Body of pancreas (tissue), 4 donors: ENCODE measurements at places on chromosomes 3 and 15. TPM values are rescaled to one million over a fixed set of nuclear protein-coding genes. Genes with fewer than 3 reads are reported as not detected.
A peak's percentile ranks its signal among the peaks of the same experiment; 100 is the strongest.

Gene PLCB2
- 3.1 TPM for total RNA-seq

Gene CYP1A2
- total RNA-seq, result not detected

Gene GOLGA6A
- total RNA-seq, result not detected

Gene POPDC2
- 0.99 TPM for total RNA-seq

Gene DISP2
- total RNA-seq, result 0.52 TPM

Gene GPR62
- not detected for total RNA-seq

Gene SCAMP5
- 30.4 TPM for total RNA-seq

DNA sequence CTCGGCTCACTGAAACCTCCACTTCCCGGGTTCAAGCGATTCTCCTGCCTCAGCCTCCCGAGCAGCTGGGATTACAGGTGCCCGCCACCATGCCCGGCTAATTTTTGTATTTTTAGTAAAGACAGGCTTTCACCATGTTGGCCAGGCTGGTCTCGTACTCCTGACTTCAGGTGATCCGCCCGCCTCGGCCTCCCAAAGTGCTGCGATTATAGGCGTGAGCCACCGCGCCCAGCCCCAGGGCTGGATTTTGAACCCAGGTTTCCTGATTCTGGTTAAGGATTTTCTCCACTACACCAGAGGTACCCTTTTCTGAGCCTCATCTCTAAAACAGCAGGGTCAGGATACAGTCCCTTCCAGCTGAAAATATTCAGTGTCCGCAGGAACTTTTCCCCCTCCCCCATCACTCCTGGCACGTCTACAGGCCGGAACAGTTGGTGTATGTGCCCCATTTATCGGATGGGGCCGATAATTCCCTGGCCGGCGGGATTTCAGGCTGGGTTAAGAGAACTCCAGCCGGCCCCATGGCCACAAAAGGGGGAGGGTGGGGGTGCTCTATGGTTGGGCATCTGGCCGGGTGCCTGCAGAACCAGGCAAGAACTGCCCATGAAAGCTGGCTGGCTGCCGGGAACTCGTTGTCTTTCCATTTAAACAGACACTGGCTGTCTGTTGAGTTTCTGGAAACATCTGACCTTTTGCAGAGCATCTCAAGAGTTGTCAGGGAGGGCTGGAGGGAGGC, 26.8 kb upstream of the SEMA4B start:
- peaks cover 39% of the 10 kb centered on the region for H3K4me1 ChIP-seq
- H3K27ac ChIP-seq, result peak overlapping the region; percentile 64

GRCh38 chr3:181328346-181328745, 338.8 kb upstream of the DNAJC19 start:
- no peak overlapping the region for H3K4me3 ChIP-seq
- H3K36me3 ChIP-seq, result no peaks in the 10 kb centered on the region
- no peak overlapping the region for H3K27ac ChIP-seq
- no peaks in the 10 kb centered on the region for H3K27me3 ChIP-seq

GRCh38 chr15:63502137-63502766, 2.1 kb upstream of the USP3 start:
- no peak for DNase-seq
- H3K27me3 ChIP-seq, result no peaks in the 10 kb centered on the region
- peaks cover 50% of the 10 kb centered on the region for H3K4me1 ChIP-seq
- peak overlapping the region; percentile 97 for H3K27ac ChIP-seq
- no peaks in the 10 kb centered on the region for H3K36me3 ChIP-seq
- no peak overlapping the region for H3K4me3 ChIP-seq

DNA sequence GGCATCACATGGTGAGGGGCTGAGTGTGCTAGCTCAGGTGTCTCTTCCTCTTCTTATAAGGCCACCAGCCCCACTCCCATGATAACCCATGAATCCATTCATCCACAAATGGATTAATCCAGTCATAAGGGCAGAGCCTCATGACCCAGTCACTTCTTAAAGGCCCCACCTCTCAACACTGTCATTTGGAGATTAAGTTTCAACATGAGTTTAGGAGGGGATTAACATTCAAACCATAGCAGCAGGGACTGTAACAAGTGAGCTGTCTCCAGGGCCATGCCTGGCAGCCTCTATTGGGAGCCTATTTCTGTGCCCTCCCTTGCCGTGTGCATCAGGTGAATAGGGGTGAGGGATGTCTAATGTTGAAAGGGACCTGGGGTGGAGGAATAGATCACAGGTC, 77.5 kb downstream of the CHRD start:
- H3K4me1 ChIP-seq, result no peaks in the 10 kb centered on the region
- H3K36me3 ChIP-seq, result no peaks in the 10 kb centered on the region
- DNase-seq, result no peak
- H3K27ac ChIP-seq, result no peak overlapping the region
- no peaks in the 10 kb centered on the region for H3K27me3 ChIP-seq

DNA sequence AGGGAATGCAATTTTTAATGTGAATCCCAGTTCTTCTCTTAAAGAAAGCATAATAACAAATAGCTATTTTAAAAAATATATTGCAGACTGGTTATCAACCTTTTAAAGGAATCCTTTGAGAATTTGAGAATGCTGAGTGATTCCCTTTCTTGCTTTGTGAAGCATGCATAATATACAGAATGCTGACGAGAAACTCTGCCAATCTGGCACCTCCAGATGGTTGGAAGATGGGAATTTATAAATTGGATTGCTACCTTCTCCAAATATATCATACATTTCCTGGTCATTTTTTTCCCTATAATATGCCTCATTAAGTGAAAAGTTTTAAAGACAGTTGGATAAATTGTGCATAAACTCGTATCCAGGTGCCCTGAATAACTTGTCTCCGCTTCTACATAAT, 333.9 kb upstream of the ARPP21 start:
- H3K27me3 ChIP-seq, result no peaks in the 10 kb centered on the region
- H3K4me3 ChIP-seq, result no peak overlapping the region
- H3K27ac ChIP-seq, result no peak overlapping the region

DNA sequence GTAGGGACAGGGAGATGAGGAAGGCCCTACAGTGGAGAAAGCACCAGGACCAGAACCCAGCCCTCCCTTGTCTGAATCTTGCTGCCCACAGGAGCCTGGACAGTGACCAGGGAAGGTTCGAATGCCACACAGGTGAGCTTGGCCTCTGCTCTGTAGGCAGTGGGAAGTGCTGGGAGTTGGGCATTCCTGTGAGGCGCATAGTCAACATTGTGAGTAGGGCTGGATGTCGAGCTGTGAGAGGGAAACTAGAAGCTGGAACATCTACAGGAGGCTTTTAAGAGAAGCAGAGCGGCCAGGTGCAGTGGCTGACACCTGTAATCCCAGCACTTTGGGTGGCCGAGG, 20.3 kb upstream of the ALAS1 start:
- DNase-seq, result no peak
- H3K27me3 ChIP-seq, result no peaks in the 10 kb centered on the region
- H3K27ac ChIP-seq, result no peak overlapping the region
- no peaks in the 10 kb centered on the region for H3K36me3 ChIP-seq

- no peak overlapping the region for H3K27ac ChIP-seq
- peaks cover 4% of the 10 kb centered on the region for H3K4me1 ChIP-seq
- H3K4me3 ChIP-seq, result no peak overlapping the region
- no peaks in the 10 kb centered on the region for H3K27me3 ChIP-seq
- DNase-seq, result no peak
Observed at GRCh38 chr3:177061369-177061768, 135.9 kb downstream of the TBL1XR1 start.

DNA sequence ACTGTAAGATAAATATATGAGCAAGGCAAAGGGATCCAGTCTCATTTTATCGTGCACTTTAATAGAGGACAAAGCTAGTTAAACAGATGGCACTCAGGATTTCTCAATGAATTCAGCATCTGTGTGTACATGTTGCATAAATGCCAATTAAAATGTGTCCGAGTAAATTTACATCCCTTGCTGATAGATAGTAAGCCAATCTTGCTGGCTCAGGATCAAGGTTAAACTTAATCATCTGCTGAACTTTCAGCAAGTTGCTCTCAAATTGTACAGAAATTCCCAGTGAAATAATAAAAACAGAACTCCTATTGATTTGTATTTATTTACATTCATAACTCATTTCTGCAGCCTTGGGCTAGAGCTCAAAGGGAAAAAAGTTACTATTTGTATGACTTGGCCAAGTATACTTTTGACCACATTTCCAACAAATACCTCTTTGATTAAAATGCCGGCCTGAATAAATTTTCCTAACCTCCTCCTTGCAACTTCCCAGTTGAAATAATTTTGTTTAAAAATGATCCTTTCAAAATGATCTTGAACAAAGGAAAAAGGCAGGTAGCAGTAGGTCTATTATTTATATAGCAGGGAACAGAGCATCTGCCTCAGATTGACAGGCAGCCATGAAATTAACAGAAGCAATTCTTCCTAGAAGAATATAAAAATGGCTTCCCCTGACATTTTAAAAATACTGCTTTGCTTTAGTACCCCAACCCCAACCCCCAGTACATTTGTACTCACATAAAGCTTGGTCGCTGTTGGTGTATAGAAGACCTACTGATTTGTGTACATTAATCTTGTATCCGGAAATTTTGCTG, 1001.9 kb downstream of the ROBO1 start:
- peaks cover 12% of the 10 kb centered on the region for H3K4me1 ChIP-seq
- no peaks in the 10 kb centered on the region for H3K27me3 ChIP-seq
- no peaks in the 10 kb centered on the region for H3K36me3 ChIP-seq
- H3K4me3 ChIP-seq, result no peak overlapping the region
- no peak overlapping the region for H3K27ac ChIP-seq

- no peaks in the 10 kb centered on the region for H3K27me3 ChIP-seq
- no peaks in the 10 kb centered on the region for H3K36me3 ChIP-seq
- peak; percentile 78 for DNase-seq
- H3K27ac ChIP-seq, result peak overlapping the region; percentile 82
Observed at GRCh38 chr3:122415104-122415744, 638 bp downstream of the WDR5B start.

- peaks cover 27% of the 10 kb centered on the region for H3K4me1 ChIP-seq
- no peak for DNase-seq
- no peak overlapping the region for H3K4me3 ChIP-seq
Observed at GRCh38 chr15:71281256-71281655, 166.0 kb downstream of the THSD4 start.

GRCh38 chr3:56704706-56705105, 21.6 kb upstream of the TASOR start:
- H3K27me3 ChIP-seq, result no peaks in the 10 kb centered on the region
- no peak for DNase-seq
- H3K27ac ChIP-seq, result no peak overlapping the region
- no peak overlapping the region for H3K4me3 ChIP-seq

GRCh38 chr15:23079766-23080165, 40.4 kb upstream of the TUBGCP5 start:
- no peak overlapping the region for H3K27ac ChIP-seq
- DNase-seq, result no peak
- no peaks in the 10 kb centered on the region for H3K36me3 ChIP-seq
- no peak overlapping the region for H3K4me3 ChIP-seq
- H3K4me1 ChIP-seq, result no peaks in the 10 kb centered on the region
- H3K27me3 ChIP-seq, result no peaks in the 10 kb centered on the region

DNA sequence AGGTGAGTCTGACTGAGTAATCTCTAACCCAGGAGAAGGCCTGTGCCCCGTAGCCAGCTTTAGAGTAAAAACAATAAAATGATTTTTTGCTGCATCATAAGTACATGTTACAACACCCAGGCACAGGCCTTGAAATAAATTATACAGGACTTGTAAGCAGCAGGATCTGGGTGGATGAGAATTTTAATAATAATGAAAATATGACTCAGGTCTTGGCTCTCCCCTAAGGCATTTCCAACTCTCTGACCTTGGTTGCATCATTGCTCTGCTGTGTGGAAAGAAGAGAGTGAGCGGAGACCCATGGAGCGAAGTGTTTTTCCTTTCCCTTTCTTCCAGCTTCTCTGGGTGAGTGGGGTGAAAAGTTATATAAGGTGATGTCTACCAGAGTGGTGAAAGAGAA, 44.6 kb downstream of the EOMES start:
- DNase-seq, result no peak
- H3K4me3 ChIP-seq, result no peak overlapping the region
- no peaks in the 10 kb centered on the region for H3K36me3 ChIP-seq
- H3K4me1 ChIP-seq, result peaks cover 11% of the 10 kb centered on the region
- no peak overlapping the region for H3K27ac ChIP-seq
- H3K27me3 ChIP-seq, result no peaks in the 10 kb centered on the region

- H3K36me3 ChIP-seq, result no peaks in the 10 kb centered on the region
- H3K27ac ChIP-seq, result no peak overlapping the region
- H3K4me1 ChIP-seq, result peaks cover 10% of the 10 kb centered on the region
- H3K27me3 ChIP-seq, result no peaks in the 10 kb centered on the region
Observed at GRCh38 chr15:80495401-80495942, 91.3 kb downstream of the ARNT2 start.

DNA sequence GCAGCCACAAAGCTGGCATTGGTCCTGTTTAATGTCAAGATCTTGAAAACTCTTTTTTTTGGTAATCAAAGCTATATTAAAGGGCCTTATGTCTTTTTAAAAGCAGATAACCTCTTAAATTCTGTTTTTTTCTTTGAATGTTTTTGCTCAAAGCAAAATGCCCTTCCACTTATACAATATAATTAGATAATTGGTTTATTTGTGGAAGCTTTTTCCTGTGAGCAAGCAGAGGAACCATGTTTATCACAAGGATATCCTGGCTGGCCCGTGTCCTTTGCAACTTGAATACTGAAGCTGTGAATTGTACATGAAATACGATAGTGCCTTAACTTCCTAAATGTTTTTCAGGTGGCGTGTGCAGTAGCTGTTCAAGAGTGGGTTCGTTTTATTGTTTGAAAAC, 2.6 kb downstream of the ST3GAL6 start:
- H3K4me3 ChIP-seq, result no peak overlapping the region
- no peak for DNase-seq
- no peak overlapping the region for H3K27ac ChIP-seq
- H3K27me3 ChIP-seq, result no peaks in the 10 kb centered on the region

DNA sequence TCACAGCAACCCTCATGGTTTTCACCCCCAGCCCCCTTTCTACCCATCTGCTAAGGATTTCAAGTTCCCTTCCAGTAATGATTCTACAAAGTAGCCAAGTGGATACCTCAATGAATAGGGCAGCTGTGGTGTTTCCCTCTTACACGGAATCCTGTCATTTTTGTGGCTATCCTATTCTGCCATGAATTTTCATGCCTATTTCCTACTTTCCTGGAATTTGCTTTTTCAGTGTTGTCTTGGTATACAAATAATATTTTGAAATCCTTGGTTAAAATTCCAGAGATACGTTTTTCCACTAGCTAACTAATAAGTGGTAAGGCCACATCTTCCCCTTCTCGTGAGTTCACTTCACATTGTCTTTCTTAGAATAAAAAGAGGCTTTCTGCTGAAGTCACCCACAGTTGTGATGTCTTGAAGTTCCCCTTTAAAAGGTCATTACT, 7.5 kb downstream of the ADPRH start:
- H3K27me3 ChIP-seq, result no peaks in the 10 kb centered on the region
- no peak overlapping the region for H3K27ac ChIP-seq
- H3K4me1 ChIP-seq, result no peaks in the 10 kb centered on the region
- H3K4me3 ChIP-seq, result no peak overlapping the region

- no peaks in the 10 kb centered on the region for H3K36me3 ChIP-seq
- DNase-seq, result peak; percentile 88
- H3K4me3 ChIP-seq, result no peak overlapping the region
- H3K27me3 ChIP-seq, result no peaks in the 10 kb centered on the region
- no peak overlapping the region for H3K27ac ChIP-seq
Observed at GRCh38 chr3:59575113-59576001, 525.5 kb upstream of the CFAP20DC start.

- H3K27ac ChIP-seq, result no peak overlapping the region
- H3K27me3 ChIP-seq, result no peaks in the 10 kb centered on the region
- no peaks in the 10 kb centered on the region for H3K36me3 ChIP-seq
Observed at GRCh38 chr3:133490468-133491351, 82.8 kb upstream of the CDV3 start.
